NCI-H1417 treated with DMSO at 0.1 percent for 48 hours (cell line): ENCODE measurements at places on chromosomes 1 and 21.

GRCh38 chr1:204157962-204158361, 6.1 kb upstream of the ETNK2 start:
- no peak for DNase-seq

DNA sequence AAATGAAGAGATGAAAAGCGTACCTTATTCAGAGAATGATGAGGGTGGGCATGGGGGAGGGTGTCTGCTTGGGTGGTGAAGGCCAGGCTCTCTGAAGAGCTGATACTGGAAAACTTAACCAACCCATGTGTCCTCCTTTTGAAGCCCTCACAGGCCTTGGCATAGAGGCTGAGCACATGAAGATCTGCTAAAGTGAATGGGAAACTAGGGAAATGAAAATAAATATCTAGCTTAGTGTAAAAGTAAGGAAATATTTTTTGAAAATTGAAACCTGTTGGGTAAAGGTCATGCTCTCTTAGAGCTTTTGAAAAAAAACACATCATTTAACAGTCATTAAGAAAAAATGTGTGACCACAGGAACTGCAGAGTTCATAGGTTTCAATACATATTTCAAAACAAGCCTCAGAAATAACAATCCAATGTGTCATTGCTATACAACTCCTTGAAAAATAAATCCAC, 40.5 kb upstream of the RALGPS2 start:
- DNase-seq, result no peak

DNA sequence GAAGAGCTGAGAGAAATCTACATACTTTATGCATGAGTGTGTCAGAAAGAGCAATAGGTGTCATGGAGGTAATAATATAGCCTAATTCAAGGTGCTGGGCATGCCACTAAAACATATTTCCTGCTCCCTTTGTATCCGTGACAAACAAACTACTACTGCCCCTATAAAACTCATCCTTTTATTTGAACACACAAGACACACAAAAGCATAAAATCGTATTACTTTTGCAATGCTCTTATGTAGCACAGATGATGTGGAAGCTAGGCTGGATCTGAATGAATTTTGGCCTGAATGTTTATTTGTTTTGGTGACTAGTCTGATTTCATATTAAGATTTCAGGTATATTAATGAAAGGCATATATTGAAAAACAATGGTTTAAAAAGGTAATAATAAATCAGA, 239.3 kb upstream of the NEGR1 start:
- no peak for DNase-seq

DNA sequence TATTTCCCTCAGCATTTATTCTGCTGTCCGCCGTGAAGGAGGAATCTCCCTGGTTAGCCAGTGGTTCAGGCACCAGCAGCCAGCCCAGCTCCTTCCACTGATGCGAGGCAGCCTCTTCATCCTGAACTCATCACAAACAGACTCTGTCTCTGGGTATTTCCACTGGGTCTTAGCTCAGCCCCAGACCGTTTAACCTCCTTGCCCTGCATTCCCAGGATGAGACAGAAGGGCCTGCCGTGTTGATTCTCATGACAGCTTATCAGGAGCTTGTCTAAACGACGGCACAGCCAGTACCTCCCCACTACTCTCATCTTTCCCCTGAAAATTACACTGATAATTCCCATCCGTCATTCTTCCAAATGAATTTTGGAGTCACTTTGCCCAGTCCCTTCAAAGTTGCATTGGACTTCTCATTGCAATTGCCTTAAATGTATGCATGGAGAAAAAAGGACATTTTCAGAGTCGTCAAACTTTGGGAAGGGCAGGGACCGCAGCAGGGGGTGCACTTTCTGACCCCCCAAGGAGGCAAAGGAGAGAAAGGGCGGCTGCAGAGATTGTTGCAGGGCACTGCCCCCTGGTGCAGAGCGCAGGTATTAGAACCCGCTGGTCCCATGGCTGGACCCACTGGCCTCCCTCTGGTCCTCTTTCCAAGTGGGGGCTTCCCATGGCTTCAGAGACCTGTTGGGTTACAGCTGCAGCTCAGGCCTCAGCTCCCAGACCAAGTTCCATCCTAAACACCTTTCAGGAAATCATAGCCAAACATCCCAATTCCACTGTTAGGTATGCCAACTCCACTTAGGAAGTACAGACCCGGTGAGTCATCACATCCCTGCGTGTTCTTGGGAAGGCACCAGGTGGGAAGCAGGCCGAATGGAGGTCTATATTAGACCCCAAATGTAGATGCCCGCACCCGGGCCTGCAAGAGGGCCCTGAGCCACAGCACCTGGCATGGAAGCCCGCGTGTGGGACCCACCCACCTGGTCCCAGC, 3.7 kb upstream of the MEGF6 start:
- no peak for DNase-seq

DNA sequence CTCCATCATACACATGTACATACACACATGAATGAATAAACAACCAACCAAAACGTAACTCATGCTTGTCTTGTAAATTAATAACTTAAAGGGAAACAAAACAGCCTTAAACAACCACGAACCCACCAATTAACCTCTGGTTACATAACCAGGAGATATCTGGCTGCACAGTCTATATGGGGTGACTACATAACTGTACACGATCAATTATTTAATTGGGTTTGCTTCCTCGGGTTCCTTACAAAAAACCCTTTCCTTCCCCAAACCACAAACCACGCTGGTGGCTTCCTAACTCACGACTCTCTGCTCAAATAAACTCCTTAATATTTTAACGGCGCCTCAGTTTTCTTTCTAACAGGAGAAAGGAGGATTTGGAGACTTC, 744 bp downstream of the ZNF670 start:
- no peak for DNase-seq

DNA sequence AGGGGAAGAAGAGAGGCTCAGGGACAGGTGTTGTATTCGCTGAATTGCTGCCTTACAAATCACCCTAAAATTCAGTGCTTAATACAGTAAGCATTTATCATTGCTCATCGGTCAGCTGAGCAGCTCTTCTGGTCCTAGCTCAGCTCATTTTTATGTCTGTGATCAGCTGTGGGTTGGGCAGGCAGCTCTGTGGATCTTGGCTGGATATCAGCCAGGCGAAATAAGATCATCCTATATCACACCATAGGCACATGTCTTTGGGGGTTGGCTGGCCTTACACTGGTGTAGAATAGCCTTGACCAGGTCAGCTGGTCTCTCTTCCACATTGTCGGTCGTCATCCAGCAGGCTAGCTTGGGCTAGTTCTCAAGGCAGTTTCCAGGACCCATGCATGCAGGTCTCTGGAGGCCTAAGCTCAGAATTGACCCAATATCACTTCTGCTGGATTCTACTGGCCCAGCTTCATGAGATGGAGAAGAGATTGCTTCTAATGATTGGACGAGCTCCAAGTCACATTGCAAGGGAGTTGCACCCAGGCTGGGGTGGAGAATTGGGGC, 448.6 kb downstream of the KIF26B start:
- no peak for DNase-seq

GRCh38 chr1:246805135-246805716, 81.0 kb downstream of the SCCPDH start:
- DNase-seq, result no peak

- no peak for DNase-seq
Measured at GRCh38 chr21:30829659-30830058, at the start of gene KRTAP7-1. Gene KRTAP7-1 (minus strand): TSS chr21:30829759. CDS start chr21:30829698, 61 bp downstream.

DNA sequence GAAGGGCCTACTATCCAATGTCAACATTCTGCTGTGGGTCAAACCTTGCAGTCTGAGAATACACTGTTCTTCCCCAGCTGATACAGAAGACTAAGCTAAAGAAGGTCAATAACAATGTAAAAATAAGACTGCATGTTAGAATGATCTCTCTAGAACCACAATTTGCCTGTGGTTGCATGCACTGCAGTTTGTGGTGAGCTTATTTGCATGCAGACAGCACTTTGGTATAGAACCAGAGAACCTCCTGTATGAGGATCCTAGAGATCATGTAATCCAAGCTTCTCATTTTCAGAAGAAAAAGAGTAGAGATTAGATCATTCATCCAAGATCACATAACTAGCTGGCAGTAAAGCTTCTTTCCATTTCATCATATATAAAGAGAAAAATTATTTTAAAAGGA, 15.8 kb downstream of the SYNJ1 start:
- DNase-seq, result no peak
